Stimulated activated CD8-positive, alpha-beta memory T cell treated with anti-CD3 and anti-CD28 coated beads, Interleukin-4, amount 100 ng/mL, for 1 hour (primary cell): ENCODE measurements at places on chromosomes 1 and 21.

GRCh38 chr1:76147917-76148316 lies 73.4 kb downstream of the ST6GALNAC3 start:
- DNase-seq: no peak

- DNase-seq: no peak
Observed at GRCh38 chr1:82240571-82240970, 439.8 kb downstream of the ADGRL2 start.

GRCh38 chr1:55049914-55050278 lies 10.5 kb downstream of the PCSK9 start:
- no peak for DNase-seq

DNA sequence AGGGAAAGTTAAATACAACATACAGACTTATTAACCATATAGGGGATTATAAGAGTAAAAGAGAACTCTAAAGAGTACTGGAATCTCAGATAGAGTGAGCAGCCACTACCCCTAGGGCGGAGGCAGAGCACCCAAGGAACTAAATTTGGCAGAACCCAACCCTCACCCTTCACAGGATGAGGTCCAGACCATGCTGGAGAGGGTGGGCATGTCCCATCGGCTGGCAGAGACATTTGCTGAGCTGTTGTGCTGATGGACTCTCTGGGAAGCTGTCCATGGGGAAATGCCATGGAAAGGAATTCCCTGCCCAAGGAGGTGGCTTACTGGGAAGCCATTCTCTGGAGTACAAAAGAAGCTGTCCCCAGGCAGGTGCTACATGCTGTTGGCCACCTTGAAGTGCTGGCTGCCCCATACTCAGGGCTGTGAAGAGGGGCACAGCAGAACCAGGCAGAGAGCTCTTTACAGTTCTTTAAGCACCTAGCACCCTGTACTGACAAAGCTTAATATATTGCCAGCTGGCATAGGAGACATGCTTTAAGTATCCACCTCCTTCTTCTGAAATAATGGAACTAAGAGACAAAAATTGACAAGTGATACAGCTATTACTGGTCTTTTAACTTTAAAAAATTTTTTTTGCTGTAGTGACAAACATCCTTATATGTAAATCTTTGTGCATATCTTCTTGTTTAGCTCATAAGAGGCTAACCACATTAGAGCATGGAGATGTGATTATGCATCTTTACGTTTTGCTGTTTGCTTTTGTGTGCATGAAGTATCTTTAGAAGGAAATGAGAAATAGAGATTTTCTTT lies 29.6 kb downstream of the TSNAX start:
- no peak for DNase-seq

- no peak for DNase-seq
Observed at GRCh38 chr1:155083865-155084721, 5.5 kb downstream of the EFNA3 start.

DNA sequence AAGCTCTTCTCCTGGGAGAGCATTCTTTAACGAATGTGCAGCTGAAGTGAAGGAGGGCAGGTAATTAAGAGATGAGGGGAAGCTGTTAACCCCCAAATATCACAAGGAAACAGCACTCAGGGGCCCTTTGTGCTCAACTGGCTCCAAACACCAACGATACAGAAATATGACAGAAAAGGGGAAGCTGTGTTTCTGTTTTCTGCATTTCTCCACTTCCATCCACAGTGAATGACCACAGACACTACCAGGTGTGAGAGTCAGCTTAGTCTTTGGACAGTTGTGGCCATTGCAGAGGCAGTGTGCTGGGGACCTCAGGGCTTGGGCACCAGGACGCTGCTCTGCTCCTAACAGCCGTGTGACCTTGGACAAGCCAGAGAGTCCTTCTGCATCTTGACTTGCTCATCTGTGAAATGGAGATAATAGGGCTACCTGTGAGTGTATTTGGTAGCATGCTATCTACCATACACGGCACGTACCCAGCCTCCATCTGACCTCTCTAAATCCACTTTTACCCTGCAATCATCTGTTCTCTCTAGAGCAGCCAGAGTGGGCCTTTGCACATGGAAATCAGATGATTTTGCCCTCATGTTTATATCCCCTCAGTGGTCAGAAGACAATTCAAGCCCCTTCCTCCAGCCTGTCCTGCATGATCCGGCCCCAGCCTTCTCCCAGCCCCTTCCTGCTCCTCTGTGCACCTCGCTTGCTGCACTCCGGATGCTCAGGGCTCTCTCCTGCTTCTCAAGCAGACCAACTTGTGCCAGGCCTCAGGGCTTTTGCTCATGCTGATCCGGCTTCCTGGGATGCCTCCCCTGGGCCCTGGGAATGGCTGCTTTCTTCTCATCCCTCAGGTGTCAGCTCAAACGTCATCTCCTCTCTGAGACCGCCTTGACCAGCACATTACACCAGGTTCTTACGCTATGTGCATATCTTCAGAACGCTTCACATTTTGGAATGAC lies 4.7 kb upstream of the TINAGL1 start:
- DNase-seq: no peak

- peak; percentile 36 for DNase-seq
Observed at GRCh38 chr1:91165033-91165654, 143.3 kb upstream of the ZNF644 start.

DNA sequence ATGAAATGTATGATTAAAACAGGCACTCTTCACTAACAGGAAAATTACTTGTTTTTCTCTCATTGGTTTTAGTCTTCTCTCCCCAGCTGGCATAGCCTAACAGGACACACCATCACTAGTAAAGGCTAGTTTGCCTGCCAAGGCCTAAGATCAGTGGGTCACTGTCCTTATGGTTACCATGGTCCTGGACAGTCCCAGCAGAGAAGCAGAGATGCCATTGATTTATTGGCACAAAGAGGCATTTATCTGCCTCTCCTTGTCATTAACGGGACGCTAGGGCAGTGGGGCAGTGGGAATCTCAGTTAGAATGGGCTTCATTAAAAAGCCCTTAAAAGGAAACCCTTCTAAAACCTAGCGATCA lies 13.9 kb downstream of the CD247 start:
- no peak for DNase-seq

DNA sequence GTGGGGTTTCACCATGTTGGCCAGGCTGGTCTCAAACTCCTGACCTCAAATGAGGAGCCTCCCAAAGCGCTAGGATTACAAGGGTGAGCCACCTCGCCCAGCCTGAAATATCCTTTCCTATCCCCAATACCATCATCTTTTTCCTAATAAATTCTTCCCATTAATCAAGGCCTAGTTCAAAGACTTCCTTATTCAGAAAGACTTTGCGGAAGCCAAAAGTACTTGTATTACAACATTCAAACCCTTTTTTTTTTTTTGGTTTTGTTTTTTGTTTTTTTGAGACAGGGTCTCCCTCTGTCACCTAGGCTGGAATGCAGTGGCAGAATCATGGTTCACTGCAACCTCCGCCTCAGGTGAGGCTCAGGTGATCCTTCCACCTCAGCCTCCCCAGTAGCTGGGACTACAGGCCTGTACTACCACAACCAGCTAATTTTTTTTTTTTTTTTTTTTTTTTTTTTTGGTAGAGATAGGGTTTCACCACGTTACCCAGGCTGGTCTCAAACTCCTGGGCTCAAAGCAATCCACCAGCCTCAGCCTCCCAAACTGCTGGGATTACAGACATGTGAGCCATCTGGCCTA lies 7.6 kb downstream of the SLC19A2 start:
- no peak for DNase-seq

DNA sequence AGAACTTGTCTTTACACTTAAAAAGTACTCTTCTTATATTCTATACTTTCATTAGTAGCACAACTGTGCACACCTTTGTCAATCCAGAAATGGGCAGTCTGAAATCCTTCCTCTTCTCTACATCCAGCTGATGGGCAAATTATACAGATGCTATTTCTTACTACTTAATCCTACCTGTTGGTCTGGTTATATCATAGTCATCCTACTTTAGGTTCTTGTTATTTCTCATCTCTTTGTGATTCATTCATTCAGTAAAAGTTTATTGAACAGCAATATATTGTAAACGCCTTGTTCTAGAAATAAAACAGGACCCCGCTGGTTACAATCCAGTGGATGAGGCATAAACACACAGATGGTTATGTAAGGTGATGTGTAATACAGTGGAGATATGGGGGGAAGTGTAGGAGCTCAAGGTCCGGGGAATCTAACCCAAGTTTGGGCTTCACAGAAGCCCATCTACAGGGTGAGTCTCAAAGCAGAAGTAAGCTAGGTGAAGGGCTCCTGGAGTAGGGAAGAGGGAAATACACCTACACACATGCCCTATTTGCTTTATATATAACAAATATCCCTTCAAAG lies 11.8 kb upstream of the FUBP1 start:
- DNase-seq: no peak

DNA sequence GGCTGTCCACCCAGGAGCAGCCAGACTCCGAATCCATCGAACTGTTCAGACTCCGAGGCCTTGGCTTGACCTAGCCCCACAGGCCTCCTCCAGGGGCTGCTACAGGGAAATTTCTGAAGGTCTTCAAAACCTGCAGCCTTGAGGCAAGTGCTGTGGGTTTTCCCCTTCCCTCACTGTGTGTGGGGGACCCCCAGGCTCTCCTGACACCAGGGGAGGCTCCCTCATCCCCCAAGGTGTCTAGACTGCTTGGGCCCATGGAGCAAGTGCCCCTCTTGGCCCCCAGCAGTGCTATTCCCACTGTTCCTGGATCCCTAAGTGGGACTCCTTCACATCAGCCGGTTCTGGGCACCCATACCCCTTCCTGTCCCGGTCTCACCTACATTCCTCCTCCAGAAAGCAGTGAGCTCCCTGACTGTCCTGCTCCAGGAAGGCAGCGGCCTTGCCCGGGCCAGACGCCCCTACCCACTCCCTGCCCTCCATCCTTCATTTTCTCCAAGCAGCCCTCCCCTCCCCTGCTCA lies 814 bp downstream of the PAQR7 start:
- DNase-seq: no peak

DNA sequence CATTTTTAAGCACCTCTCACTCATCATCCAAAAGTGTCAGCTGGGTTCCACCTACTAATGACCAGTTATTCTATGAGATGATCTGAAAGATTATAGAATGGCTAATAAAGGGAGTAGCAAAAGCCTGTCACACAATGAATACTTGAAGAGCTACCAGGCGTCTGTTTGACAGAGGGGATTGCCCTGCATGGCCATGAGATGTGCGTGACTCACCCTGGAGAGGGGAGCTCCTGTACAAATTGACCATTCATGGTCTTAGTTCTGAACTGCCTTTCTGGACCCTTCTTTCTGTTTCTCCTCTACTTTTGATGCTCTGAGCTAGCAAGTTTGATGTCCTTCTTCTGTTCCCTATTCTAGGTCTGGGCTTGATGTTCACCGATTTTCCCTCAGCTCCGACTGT lies 85.2 kb upstream of the ABCD3 start:
- no peak for DNase-seq

- DNase-seq: no peak
Observed at GRCh38 chr1:16165548-16165947, 9.7 kb upstream of the EPHA2 start.

DNA sequence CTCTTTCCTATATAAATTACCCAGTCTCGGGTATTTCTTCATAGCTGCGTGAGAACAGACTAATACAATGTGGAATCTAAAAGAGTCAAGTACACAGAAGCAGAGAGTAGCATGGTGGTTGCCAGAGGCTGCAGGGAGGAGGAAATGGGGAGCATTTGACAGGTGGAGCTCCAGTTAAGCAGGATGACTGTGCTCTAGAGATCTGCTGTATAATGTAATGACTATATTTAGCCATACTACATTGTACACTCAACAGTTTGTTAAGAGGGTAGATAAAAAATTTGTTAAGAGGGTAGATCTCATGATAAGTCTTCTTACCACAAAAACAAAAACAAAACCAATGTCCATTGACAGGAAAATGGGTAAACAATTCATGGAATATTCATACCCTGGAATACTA lies 82.1 kb downstream of the MT1HL1 start:
- no peak for DNase-seq

DNA sequence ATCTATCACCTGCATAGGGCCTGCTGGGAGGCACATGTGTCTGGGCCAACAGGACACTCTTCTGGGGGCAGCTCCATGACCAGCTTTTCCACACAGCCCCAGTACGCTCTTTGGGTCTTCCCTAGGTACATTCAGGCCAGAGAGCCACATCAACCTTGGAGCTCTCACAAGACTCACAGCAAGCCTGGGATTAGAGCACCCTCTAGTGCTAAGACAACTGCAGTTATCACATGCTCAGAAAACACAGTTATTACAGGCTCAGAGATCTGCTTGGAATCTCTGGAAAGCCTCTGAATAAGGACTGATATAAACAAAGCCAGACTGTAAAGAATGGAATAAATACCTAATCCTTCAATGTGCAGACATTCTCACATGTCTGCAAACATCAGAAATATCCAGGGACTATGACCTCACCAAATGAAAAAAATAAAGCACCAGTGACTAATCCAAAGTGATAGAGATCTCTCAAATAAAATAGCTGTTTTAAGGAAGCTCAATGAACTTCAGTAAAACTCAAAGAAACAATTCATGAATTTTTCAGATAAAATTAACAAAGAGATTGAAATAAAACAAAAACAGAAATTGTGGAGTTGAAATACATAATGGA lies 563.9 kb upstream of the NR5A2 start:
- DNase-seq: no peak

DNA sequence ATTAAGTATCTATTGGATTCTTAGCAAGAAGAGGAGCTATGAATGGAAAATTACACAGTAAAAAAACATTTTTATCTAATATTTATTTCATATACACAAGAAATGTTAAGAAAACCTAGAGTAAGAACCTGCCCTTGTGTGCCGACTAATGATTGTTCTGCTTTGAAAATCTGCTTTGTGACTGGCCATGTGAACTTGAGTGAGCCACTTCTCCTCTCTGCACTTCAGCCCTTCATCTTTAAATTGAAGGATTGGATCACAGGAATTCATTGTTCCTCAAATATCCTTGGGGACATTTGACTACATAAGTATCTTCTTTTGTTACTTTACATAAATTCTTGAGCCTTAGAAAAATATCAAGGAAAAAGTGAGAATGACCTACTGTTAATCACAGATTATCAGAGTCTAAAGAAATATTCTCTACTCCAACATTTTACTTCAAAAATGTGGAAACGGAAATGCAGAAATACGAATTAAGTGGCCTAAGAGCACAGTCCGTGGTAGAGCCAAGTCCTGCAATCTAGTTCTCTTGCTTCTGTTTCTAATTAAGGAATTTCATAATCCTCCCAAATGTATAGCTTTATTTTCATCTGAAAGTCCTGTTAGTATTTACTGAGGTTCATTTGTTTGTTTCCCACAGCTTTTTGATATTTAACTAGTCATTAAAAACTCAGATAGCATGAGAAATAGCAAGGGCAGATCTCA lies 46.3 kb upstream of the SAMSN1 start:
- no peak for DNase-seq

DNA sequence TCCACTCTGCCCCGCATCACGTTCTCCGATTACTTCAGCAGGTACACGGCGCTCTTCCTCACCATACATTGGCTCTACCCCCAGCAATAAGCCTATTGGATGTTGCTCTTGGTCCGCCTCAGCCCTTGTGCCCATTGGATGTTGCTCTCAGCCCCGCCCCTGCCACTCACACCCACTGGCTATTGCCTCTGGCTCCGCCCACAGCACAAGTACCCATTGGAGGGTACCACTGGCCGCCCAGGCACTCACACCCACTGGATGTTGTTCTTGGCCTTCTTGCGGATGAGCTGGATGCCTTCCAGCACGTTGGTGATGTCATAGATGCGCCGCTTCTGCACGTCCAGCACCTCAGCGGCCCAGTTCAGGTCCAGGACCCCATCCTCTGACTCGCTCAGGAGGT lies 9.4 kb downstream of the E2F2 start:
- no peak for DNase-seq

GRCh38 chr1:116879478-116880133 lies 30.1 kb upstream of the PTGFRN start:
- DNase-seq: no peak

GRCh38 chr1:2799811-2800663 lies 1.5 kb downstream of the TTC34 start:
- no peak for DNase-seq
